DND-41 (cell line): ENCODE measurements at places on chromosomes 1 and 21.

DNA sequence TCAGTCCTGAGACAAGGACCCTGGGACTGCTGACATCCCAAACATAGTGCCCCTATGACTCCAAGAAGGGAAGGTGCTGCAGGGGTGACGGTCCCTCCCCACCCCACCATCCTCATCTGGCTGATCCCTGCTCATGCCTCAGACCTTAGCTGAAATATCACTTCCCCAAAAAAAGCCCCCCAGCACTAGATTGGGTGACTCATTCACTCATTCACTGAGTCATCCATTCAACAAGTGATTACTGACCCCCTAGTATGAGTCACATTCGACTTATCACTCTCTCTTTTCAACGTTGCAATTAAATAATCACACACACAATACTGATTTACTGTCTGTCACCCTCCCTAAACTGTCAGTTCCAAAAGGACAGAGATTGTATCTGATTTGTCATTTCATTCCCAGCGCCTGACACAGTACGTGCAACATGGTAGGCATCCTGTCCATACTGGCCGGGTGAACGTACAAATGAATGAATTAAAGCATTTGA is 48.6 kb downstream of the HIVEP3 start:
- no peak for DNase-seq

GRCh38 chr1:219810451-219810850 is 117.9 kb downstream of the SLC30A10 start:
- DNase-seq = no peak

- DNase-seq = no peak
These were observed 47.0 kb upstream of the SDC3 start for GRCh38 chr1:30955448-30956015.

DNA sequence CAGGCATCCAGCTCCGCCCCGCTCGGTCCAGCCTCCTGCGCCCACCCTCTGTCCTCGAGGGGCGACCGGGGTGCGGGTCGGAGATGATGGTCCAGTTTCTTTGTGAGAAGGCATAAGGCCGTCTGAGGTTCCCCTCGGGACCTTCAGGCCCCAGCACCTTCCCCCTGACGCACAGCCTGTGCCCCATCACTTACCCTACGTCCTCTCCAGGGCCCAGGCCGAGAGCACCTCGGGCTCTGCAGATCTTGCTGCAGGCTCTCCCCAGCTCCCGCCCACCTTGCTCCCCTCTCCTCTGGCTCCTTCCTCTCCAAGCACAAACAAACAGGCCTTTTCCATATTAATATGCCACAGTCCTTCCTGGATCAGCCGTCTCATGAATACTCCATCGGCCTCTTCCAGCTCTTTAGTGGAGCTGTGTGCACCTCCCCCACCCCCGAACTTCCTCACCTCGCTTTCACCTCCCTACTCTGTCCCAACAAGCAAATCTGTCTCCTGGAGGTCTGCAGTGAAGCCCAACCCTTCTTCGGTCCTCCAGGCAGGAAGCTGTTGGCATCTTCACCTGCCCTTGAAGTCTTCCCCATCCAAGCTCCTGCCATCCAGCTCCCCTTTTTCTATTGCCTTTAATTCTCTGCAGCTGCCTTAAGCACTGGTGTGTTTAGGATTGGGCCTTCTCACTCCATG is 448 bp upstream of the COL9A2 start:
- DNase-seq = no peak

- no peak for DNase-seq
These were observed 6.1 kb downstream of the SLC22A15 start for GRCh38 chr1:115982400-115982799.

- DNase-seq = no peak
These were observed 7.5 kb upstream of the CDC14A start for GRCh38 chr1:100344774-100345173.

GRCh38 chr1:201429736-201430501 is 8.4 kb upstream of the TNNI1 start:
- DNase-seq = no peak

DNA sequence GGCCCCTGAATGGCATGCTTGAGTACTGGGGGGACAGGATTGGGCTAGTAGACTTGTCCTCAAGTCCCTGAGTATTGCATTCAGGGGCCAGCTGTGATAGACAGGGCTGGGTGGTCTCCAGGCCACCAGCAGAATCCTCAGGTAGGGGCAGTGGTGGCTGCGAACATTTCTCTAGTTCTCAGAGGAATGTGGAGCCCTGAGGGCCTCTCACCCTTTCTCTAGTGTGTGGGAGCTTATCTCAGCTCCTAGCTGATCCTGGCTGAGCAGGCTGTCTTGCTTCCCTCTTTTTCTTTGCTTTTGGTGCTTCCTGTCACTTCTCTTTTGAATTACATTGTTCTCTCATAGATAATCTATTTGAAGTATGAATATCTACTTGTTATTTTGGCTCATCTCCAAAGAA is 30.0 kb upstream of the PM20D1 start:
- no peak for DNase-seq

- DNase-seq = no peak
These were observed 123.4 kb downstream of the ESRRG start for GRCh38 chr1:216599851-216600250.

DNA sequence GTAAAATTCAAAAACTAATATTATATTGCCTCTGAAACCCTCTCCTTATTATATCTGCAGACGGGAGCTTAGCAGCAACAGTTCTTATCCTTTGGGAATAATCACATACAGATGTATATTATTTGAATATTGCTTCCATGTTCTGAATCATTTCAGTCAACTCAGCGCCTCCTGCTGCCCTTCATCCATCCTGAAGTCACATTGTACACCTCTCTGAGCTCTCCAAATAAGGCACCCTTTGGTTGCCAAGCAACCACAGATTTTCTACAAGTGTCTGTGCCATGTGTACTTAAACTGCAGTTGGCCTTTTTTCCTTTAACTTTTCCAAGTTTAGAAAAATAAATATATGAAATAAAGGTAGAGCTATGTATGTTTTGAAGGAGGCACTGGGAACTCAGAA is 384.3 kb downstream of the LRRIQ3 start:
- no peak for DNase-seq

DNA sequence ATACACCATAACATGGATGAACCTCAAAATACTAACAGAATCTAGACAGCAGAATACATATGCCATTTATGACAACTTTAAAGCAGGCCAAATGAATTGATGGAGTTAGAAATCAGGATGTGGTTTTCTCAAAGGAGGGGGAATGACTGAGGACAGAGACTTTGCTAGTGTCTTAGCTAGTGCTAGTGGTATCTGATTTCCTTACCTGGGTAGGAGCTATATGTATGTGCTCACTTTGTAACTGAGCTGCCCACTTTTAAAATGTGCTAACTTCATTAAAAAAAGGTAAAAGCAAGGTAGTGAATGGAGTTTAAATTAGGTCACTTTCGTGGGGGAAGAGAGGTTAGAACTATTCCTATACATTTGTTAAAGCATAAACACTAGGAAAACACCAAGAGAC is 2.6 kb downstream of the GTF2B start:
- peak; percentile 11 for DNase-seq

GRCh38 chr1:162951553-162952315 is 90.8 kb upstream of the CCDC190 start:
- DNase-seq = no peak

GRCh38 chr21:24093032-24093431 is 1514.2 kb downstream of the MRPL39 start:
- no peak for DNase-seq

- DNase-seq = peak; percentile 66
These were observed 542 bp upstream of the XPR1 start for GRCh38 chr1:180631194-180631765.

DNA sequence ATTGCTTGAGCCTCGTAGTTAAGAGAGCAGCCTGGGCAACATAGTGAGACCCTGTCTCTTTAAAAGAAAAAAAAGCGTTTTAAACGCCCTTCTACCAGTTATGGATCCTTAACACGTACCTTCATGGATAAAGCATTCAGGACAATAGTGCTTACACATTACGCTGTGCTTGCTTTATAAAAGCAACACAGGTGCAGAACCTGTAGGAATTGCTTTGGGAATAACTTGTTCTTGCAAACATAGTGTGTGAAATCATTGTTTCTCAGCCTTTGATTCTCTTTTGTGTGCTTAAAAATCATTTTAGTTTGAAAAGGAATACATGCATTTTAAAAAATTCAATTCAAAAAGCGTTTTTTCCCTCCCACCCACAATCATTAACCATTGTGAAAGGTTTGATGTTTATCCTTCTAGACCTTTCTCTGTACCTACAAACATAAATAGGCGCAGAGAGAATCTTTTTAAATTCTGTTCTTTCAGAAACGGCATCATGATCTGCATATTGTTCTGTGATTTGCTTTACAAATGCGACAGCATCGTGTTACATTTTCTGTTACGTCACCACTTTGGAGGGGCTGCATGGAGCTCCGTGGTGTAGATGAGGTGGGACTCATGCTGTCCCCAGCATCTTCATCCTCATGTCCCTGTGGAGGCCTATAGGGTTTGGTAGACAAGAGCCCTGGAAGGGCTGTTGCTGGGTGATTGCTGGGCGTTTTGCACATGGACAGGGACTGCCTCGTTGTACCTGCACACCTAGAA is 54.6 kb downstream of the SPSB1 start:
- no peak for DNase-seq

DNA sequence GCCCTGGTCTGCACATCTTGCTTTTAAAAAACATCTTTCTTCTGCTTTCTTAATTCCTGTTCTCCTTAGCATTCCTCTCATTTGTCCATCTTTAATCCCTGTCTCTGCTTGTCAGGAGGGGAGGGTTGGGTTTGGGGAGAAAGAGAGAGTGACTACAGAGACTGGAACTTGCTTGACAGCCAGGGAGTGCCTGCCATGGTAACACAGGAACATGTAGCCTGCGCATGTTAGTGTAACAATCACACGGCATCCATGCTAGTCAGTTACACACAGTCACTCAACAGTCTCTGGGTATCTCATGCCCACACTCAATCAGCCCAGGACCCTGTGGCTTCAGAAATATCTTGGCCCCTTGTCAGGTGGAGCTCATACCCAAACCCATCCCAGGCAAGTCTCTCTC is 818 bp upstream of the TFAP2E start:
- no peak for DNase-seq

- DNase-seq = no peak
These were observed 2.5 kb upstream of the KRTAP12-1 start for GRCh38 chr21:44684483-44684882.

GRCh38 chr1:186289943-186290545 is 85.0 kb downstream of the TPR start:
- DNase-seq = no peak

DNA sequence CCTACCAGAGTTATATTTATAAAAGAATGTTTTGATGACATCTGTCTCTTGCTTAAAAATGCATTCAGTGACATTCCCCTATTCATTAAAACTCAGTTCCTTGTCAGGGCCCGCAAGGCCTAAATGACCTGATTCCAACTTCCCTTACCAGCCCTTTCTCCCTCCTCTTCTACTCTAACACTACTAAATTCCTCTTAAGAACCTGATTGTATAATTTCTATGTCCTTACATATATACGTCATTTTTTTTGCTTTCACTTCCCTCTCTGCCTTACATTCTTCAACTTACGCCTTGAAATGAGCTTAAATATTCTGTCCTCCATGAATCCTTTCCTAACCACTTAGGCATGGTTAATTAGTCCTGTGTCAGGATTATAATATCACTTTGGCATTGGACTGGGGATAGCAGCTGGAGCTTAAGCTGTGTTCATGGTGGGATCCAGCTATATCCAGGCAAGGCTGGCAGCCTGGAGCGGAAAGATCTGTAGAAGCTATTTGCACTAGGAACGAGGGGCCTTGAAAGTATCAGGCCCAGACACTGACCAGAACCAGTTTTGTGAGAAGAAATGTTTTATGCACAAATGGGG is 360.2 kb upstream of the PTBP2 start:
- DNase-seq = no peak
